ENCODE measurements at places on chromosomes 5 and 9.

DNA sequence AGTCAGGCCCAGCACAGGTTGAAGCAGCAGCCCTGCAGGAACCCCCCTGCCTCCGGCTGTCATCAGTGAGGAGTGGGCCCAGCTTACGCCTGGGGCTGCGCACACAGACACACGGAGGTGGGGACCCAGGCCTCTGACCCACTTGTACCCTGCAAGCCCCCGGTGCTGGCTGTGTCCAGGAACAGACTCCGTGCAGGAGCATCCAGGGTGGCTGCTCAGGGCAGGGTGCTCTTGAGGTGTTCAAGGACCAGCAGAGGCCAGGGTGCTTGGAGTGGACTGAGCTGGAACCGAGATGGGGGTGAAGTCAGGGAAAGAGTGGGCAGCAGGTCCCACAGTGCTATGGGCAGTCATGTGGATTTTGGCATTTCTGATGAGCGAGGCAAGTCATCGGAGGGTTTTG is 199.5 kb downstream of the CACNA1B start:
- DNase-seq = no peak

GRCh38 chr5:59326596-59326995 is 566.9 kb downstream of the PDE4D start:
- DNase-seq = no peak

GRCh38 chr9:128937310-128938165 is 9.9 kb downstream of the DOLK start:
- DNase-seq = no peak

- no peak for DNase-seq
Measured at GRCh38 chr9:88831713-88832407, 159.4 kb upstream of the S1PR3 start.

Measured in tibial nerve (tissue), 4 donors.